Bladder microvascular endothelial cell (primary cell): ENCODE measurements at places on chromosomes 16 and 17. TPM values are rescaled to one million over a fixed set of nuclear protein-coding genes. Genes with fewer than 3 reads are reported as not detected.

PRR35 gene
- total RNA-seq: not detected in 2 replicates

CCL5 gene
- under 0.01 and 1.8 TPM in 2 replicates for total RNA-seq

KRTAP4-6 gene
- total RNA-seq: not detected in 2 replicates

RDM1 gene
- 0.19 TPM in 1 of 2 replicates, not detected in the other for total RNA-seq

GNG13 gene
- not detected in 2 replicates for total RNA-seq

EPN3 gene
- under 0.01 and 0.06 TPM in 2 replicates for total RNA-seq

LPCAT2 gene
- total RNA-seq: 23.9 and 24.3 TPM in 2 replicates

TMEM235 gene
- total RNA-seq: 0.16 and 0.25 TPM in 2 replicates

TMEM238L gene
- not detected in 2 replicates for total RNA-seq

G6PC1 gene
- not detected in 2 replicates for total RNA-seq

KRT39 gene
- total RNA-seq: not detected in 2 replicates

CD19 gene
- not detected in 2 replicates for total RNA-seq

MKS1 gene
- total RNA-seq: 8.9 and 13.2 TPM in 2 replicates
